Epithelial cell of prostate (primary cell): ENCODE measurements at places on chromosomes 4 and X.
A peak's percentile ranks its signal among the peaks of the same experiment; 100 is the strongest.

DNA sequence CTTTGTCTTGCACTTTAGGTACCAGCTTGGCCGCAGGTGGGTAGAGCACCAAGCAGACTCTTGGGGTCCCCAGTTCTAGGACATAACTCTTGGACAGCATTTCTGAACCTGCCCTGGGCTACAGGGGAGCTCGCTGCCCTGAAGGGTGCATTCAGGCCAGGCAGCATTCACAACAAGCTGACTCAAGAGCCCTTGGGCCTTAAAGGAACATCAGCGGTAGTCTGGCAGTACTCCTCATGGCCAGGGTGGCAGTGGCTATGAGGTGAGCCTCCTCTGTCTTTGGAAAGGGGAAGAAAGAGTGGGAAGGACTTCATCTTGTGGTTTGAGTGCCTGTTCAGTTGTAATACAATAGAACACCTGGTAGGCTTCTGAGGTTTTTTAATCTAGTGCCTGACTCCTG lies 24.8 kb upstream of the SMARCA5 start:
- no peak for DNase-seq

- no peak for DNase-seq
These were observed 91.3 kb upstream of the WDR44 start for GRCh38 chrX:118254611-118255010.

DNA sequence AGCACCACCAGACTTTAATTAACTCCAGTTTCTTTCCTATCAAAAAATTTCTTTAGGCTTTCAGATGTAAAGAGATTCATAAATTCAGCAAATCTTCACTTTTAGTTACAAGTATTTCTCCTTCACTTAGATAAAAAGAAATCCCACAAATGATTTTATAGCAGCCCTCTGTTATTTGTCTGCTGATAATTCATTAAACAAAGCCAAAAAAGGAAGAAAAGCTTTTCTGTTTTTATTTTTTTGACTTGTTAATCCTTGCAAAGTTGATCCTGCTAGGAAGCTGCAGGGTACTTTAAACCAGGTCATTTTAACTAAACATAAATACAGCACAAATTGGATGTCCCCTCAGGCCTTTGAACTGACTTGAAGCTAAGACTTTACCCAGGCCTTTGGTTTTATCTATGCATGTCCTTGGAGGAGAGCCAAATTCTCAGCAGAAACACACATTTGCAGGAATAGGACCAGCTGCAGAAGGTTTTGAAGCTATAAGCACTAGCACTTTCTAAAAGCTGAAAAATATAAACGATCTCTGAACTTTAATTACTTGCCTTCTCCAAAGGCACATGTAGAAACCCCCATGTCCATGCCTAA lies 57.5 kb downstream of the PCDH18 start:
- DNase-seq = no peak

GRCh38 chr4:54708339-54709279 lies 50.9 kb downstream of the KIT start:
- no peak for DNase-seq

DNA sequence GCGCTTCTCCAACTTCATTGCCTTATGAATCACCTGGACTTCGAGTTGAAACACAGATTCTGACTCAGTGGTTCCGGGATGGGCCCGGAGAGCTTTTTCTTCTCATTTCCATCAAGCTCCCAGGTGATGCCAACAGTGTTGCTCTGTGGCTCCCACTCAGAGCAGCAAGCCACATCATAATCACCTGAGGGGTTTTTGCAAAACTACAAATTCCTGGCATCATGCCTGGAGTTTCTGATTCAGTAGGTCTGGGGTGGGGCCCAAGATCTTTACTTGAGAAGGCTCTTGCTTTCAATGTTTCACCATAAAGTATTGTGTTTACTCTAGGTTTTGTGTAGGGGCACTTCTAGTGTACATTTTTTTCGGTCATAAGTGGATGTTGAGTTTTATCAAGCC lies 7.0 kb downstream of the MTM1 start:
- peak; percentile 84 for DNase-seq

GRCh38 chrX:68203646-68204045 lies 229.6 kb downstream of the OPHN1 start:
- no peak for DNase-seq

DNA sequence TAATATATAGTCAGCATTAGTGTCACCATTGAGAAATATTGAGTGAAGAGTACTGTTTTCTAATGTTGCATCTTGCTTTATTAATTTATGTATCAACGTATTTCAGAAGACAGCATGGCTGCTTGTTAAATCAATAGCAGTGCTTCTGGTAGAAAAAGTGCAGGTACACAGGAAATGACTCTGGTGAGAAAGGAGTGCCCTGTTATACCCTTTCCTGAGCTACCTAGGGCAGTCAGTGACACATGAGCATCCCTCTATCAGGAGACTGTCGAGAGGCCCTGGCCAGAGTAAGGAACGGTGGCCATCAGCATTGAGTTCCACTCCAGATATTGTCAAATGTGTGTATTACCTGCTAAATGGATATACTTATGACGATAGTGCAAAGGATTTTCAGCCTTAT lies 42.1 kb downstream of the SCML1 start:
- no peak for DNase-seq

DNA sequence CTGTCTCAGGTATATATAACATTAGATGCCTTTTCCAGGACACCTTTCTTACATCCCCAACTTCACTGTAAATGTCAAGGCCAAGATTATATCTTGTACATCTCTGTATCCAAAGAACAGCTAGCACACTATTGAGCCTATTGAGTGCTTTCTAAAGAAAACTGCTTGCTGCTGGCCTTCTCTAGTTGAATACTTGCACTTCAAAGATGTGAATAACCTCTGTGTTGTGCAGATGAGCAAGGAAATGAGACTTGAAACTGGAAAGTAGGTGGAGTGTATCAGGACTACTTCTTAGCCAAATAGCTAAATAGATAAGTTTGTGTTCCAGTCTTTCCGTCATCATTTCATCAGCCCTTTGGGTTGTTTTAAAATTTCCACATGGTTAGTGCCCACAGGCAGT lies 704.4 kb upstream of the AMOT start:
- DNase-seq = no peak
